ENCODE measurements at places on chromosomes 11 and 22. TPM values are rescaled to one million over a fixed set of nuclear protein-coding genes. Genes with fewer than 3 reads are reported as not detected.

DNA sequence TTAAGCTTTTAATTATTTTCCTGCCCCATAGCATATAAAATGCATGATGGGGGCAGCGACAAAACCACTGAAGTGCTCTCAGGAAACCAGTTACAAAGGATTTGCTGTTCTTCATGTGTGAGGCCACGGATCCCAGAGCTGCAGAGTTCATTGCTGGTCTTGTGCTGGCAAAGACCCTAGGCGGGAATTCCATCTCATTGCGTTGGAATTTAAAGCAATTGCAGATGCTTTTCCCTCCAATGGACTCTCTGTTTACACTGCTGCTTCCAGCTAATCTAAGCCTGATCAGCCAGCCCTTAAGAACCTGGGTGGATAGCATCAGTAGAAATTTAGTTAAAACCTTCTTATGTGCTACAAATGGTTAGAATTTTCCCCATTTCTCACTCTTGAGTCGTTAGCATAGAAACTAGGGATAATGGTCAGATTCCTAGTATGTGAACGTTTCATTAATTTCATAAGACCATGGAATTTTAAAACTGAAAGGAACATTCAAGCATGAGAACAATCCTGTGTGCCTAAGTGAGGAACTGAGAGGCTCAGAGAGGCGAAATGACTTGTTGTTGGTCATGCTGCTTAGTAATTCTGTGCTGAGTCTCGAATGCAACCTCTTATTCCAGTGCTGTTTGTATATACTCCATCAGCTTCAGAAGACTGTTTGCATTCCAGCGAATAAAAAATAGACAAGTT, 36.1 kb upstream of the ADSL start:
- DNase-seq: no peak

GRCh38 chr22:39498802-39499201, 3.3 kb upstream of the MIEF1 start:
- no peak for DNase-seq

DNA sequence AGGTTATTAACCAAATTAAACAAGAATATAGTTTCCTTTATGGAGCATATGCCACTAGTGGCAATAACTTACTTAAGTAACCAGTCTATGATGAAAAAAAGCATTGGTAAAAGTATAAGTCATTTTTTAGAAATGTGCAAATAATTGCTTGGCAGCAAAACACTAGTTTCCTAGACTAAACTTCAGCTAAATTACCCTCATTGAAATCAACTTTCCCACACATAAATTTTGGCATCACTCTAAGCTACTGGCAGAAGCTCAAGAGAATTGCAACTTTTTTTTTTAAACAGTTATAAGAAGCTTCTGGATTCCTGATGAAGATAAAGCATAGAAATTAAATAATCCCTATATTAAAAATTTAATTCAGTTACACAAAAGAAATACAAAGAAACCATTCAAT, 12.5 kb downstream of the CCDC34 start:
- DNase-seq: no peak

GRCh38 chr11:21323617-21324016, 654.2 kb downstream of the NELL1 start:
- no peak for DNase-seq

The MS4A6E gene
- 1.3 TPM for total RNA-seq

The RBM4 gene
- total RNA-seq: 98.1 TPM

The TSPAN18 gene
- 44.9 TPM for total RNA-seq

The ADM gene
- 76.1 TPM for total RNA-seq

Measured in aorta (tissue), 5 donors.